Immature natural killer cell (primary cell): ENCODE measurements at places on chromosomes 5 and 9.

GRCh38 chr9:94941211-94941875 lies 214.8 kb downstream of the AOPEP start:
- H3K4me3 ChIP-seq = no peak overlapping the region
- H3K27ac ChIP-seq = no peak overlapping the region
- peaks cover 14% of the 10 kb centered on the region for H3K4me1 ChIP-seq
- peaks cover 6% of the 10 kb centered on the region for H3K36me3 ChIP-seq
- peaks cover 2% of the 10 kb centered on the region for H3K27me3 ChIP-seq

- no peaks in the 10 kb centered on the region for H3K27me3 ChIP-seq
- H3K4me1 ChIP-seq = peaks cover 24% of the 10 kb centered on the region
- no peak for DNase-seq
- H3K27ac ChIP-seq = no peak overlapping the region
Observed at GRCh38 chr5:89437450-89438435, 554.8 kb upstream of the MEF2C start.

GRCh38 chr5:176560364-176560763 lies 11.2 kb downstream of the CDHR2 start:
- H3K27ac ChIP-seq = no peak overlapping the region
- H3K4me3 ChIP-seq = no peak overlapping the region
- H3K4me1 ChIP-seq = peaks cover 5% of the 10 kb centered on the region
- DNase-seq = no peak
- H3K27me3 ChIP-seq = peaks cover 9% of the 10 kb centered on the region

GRCh38 chr9:112898872-112899311 lies 8.2 kb upstream of the SLC46A2 start:
- DNase-seq = no peak
- no peaks in the 10 kb centered on the region for H3K36me3 ChIP-seq
- no peaks in the 10 kb centered on the region for H3K4me1 ChIP-seq
- H3K27me3 ChIP-seq = peaks cover 3% of the 10 kb centered on the region

DNA sequence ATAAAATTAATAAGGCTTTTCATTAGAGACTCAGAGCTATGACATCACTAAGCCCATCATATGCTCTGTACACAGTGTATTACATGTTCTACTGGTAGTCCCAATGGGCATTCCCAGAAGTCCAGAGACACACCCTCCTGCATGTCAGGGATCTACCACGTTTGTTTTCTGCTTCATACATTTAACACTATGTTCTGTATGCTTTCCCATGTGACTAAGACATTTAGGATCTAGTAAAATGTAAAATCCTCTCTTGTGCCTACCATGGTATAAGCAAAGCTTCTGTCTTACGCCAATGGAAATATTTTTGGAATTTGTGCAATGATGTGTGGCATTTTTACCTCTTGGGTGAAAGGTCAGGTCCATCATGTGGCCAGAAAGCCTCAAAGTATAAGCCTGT lies 192.4 kb downstream of the ADAMTSL1 start:
- DNase-seq = no peak
- H3K36me3 ChIP-seq = no peaks in the 10 kb centered on the region
- no peak overlapping the region for H3K4me3 ChIP-seq
- H3K4me1 ChIP-seq = no peaks in the 10 kb centered on the region
- no peak overlapping the region for H3K27ac ChIP-seq

DNA sequence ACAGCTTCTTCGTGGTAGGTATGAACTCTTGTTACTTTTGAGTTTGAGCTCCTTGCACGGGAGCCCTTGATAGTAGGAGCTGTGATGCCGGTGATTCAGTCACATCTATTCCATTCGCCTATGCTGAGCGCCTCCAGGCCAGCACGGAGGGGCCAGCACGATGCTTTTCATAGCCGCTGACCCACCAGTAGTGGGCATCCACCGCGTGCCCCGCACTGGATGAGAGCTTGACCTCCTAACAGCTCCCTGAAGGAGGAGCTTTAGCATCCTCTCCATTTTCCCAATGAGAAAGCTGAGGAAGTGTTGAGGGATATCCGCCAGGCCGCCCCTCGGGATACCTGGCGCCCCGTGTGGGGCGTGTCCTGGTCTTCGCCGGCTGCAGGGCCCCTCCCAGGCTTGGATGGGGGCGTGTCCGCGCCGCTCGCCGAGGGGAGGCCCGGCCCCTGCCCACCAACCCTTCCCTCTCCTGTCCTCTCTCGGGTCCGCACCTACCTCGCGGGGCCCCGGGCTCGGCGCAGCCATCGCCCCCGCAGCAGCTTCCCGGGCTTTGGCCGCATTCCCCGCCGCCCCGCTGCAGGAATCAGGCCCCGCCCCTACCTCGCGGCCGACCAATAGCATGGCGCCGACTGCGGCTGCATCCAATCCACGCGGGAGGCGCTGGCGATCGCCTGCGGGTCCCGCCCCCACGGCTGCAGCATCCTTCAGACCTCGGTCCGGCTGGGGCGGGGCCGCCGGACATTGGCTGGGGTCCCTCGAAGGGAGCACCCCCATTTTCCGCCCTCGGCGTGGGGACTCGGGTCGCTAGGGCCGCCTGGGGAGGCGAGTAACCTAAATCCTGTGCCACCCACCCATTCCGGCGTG lies at the start of gene PIP5KL1:
TSS of gene PIP5KL1 (minus strand) at position 547 of the 861 bp plus-strand sequence. CDS start at position 522, 25 bp downstream.
- no peak within 1 kb of the TSS for H3K27ac ChIP-seq
- peaks cover 20% of the 10 kb centered on the region for H3K4me1 ChIP-seq
- DNase-seq = peak; percentile 71
- peaks cover 12% of the 10 kb centered on the region for H3K27me3 ChIP-seq

DNA sequence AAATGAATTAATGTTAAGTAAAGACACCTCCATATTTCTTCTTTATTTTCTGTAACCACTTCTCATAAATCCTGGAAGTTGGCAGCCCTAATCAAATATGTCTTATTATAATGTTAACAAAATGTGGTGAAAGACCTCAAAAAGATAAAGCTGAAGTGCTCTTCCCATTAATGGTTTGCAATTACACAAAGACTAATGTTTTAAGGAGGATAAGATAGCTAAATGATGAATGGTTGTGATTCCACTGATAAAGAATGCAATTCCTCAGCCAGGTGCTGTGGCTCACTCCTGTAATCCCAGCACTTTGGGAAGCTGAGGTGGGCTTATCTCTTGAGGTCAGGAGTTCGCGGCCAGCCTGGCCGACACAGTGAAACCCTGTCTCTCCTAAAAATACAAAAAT lies 125.8 kb upstream of the SNX2 start:
- no peaks in the 10 kb centered on the region for H3K4me1 ChIP-seq
- no peak for DNase-seq
- no peak overlapping the region for H3K27ac ChIP-seq
- H3K36me3 ChIP-seq = no peaks in the 10 kb centered on the region
- H3K4me3 ChIP-seq = no peak overlapping the region

- H3K4me1 ChIP-seq = no peaks in the 10 kb centered on the region
- peaks cover 57% of the 10 kb centered on the region for H3K36me3 ChIP-seq
- H3K4me3 ChIP-seq = no peak overlapping the region
- H3K27me3 ChIP-seq = peaks cover 3% of the 10 kb centered on the region
- DNase-seq = no peak
Observed at GRCh38 chr9:20914556-20914955, 116.9 kb downstream of the HACD4 start.

GRCh38 chr5:82918311-82919031 lies 158.7 kb downstream of the TMEM167A start:
- DNase-seq = no peak
- H3K27me3 ChIP-seq = no peaks in the 10 kb centered on the region
- H3K4me1 ChIP-seq = no peaks in the 10 kb centered on the region
- H3K27ac ChIP-seq = no peak overlapping the region
- H3K36me3 ChIP-seq = no peaks in the 10 kb centered on the region

GRCh38 chr5:15533129-15533893 lies 33.3 kb downstream of the FBXL7 start:
- H3K27ac ChIP-seq = no peak overlapping the region
- H3K4me1 ChIP-seq = no peaks in the 10 kb centered on the region
- no peaks in the 10 kb centered on the region for H3K36me3 ChIP-seq
- H3K4me3 ChIP-seq = no peak overlapping the region
- H3K27me3 ChIP-seq = peaks cover 3% of the 10 kb centered on the region
- DNase-seq = no peak

DNA sequence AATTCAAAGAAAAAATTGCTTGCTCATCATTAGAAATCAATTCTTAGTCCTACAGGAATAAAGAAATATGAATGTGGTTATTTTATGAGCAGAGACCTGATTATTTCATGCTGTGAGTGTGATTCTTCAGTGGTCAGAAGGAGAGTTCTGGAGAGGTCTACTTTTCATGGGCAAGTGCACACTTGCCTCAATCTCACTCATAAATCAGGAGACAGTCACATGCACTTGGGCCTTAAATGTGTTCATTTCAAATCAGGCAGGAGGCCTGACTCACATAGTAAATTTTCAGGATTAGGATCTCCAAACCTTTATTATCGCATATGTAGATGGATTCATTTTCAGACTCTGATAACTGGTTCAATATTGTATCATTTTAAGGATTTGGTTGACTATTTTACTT lies 323.2 kb upstream of the CCNH start:
- no peak overlapping the region for H3K4me3 ChIP-seq
- H3K36me3 ChIP-seq = no peaks in the 10 kb centered on the region
- no peak overlapping the region for H3K27ac ChIP-seq
- H3K4me1 ChIP-seq = no peaks in the 10 kb centered on the region
- no peaks in the 10 kb centered on the region for H3K27me3 ChIP-seq
- DNase-seq = no peak

DNA sequence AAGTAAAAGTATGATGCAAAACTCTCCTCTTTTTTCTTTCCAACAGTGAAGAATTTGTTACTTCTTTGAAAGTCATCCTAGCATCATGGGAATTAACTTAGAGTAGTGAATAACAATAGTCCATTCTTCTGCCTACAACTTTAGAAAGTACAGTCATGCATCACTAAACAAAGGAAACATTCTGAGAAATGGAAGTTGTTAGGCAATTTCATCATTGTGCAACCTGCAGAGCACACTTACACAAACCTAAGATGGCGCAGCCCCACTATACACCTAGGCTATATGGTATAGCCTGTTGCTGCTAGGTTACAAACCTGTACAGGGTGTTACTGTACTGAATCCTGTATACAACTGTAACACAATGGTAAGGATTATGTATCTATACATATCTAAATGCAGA lies 1209.3 kb upstream of the C9orf72 start:
- no peak overlapping the region for H3K4me3 ChIP-seq
- no peak overlapping the region for H3K27ac ChIP-seq
- H3K36me3 ChIP-seq = no peaks in the 10 kb centered on the region
- H3K4me1 ChIP-seq = no peaks in the 10 kb centered on the region

- H3K36me3 ChIP-seq = no peaks in the 10 kb centered on the region
- no peak overlapping the region for H3K27ac ChIP-seq
- H3K4me3 ChIP-seq = no peak overlapping the region
- no peaks in the 10 kb centered on the region for H3K27me3 ChIP-seq
- H3K4me1 ChIP-seq = no peaks in the 10 kb centered on the region
Observed at GRCh38 chr5:164234321-164234720, 728.9 kb downstream of the MAT2B start.

GRCh38 chr9:72102520-72102919 lies 42.1 kb upstream of the C9orf57 start:
- no peak overlapping the region for H3K4me3 ChIP-seq
- no peak for DNase-seq
- peaks cover 8% of the 10 kb centered on the region for H3K27me3 ChIP-seq
- H3K4me1 ChIP-seq = no peaks in the 10 kb centered on the region

DNA sequence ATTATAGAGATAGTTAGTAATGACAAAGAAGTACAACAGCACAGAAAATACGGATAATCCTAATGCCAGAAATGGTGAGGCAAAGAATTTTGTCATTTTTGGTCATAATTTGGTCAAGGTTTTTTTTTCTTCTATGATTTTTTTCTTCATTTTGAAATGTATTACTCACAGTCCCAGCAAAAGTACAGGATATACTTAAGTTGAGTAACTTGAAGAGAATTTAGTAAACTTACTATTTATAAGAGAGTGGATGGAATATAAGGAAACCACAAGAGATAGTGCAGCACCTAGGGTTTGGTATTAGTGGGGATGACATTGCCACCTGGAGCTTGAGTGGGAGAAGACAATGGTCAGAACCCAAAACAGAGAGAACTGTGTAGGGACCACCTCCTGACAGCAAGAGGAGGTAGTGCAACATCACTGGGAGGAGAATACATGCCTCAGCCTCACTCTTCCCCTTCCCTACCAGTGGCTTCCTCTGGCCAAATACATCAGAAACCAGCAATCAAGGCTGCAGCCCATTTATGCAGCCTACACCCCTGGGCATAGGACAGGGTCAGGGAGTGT lies 434.5 kb upstream of the TRPC7 start:
- DNase-seq = no peak
- no peaks in the 10 kb centered on the region for H3K27me3 ChIP-seq
- no peaks in the 10 kb centered on the region for H3K4me1 ChIP-seq
- H3K4me3 ChIP-seq = no peak overlapping the region
- H3K36me3 ChIP-seq = no peaks in the 10 kb centered on the region

DNA sequence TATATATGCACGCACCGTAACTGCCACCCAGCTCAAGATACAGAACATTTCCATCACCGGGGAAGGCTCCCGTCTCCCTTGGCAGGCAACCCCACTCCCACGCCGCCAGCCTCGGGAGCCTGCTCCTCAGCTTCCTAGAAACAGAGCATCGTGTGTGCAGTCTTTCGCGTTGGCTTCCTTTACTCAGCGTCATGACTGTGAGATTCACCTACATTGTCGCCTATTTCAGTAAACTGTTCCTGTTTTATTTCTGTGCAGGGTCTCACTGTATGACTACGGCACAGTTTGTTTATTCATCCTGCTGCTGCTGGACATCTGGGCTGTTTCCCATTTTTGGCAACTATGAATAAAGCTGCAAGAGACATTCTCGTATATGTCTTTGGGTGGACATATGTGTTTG lies 90.7 kb downstream of the STK10 start:
- no peak for DNase-seq
- peaks cover 44% of the 10 kb centered on the region for H3K36me3 ChIP-seq
- peak overlapping the region; percentile 75 for H3K27ac ChIP-seq
- no peak overlapping the region for H3K4me3 ChIP-seq
- peaks cover 10% of the 10 kb centered on the region for H3K27me3 ChIP-seq

DNA sequence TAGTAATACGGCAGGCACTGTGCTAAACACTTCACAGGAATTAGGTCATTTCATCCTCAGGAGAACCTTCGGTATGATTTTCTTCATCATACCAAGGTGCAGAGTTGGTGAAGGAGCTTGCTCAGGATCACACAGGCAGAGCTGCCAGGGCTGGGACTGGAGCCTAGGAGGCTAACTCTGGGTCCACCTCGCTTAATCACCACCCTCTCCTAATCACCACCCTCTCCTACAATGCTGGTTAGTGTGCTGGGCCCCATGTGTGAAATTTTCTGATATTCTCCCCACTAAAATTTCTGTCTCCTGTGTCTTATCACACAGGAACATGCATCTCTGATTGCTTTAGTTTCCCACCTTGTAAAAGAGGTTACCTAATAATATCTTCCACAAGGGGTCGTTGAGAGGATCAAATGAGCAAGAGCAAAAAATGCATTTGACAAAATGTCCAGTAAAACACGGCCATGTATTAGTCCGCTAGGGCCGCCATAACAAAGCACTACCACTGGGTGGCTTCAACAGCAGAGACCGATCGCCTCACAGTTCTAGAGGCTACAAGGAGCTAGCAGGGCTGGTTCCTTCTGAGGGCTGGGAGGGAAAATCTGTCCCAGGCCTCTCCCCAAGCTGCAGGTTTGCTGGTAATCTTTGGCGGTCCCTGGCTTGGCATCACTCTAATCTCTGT lies 128.2 kb upstream of the NFIB start:
- no peaks in the 10 kb centered on the region for H3K4me1 ChIP-seq
- H3K27ac ChIP-seq = no peak overlapping the region
- no peaks in the 10 kb centered on the region for H3K36me3 ChIP-seq
- no peaks in the 10 kb centered on the region for H3K27me3 ChIP-seq
